Articular chondrocyte of knee joint (primary cell): ENCODE measurements at places on chromosomes 1 and 21. TPM values are rescaled to one million over a fixed set of nuclear protein-coding genes. Genes with fewer than 3 reads are reported as not detected.

Gene CD1B
- total RNA-seq: not detected in 2 replicates

Gene TGFBR3
- 59.5 and 76.8 TPM in 2 replicates for total RNA-seq

Gene C1orf116
- total RNA-seq: 0.13 TPM in 1 of 2 replicates, not detected in the other

Gene KRTAP20-4
- not detected in 2 replicates for total RNA-seq

Gene SLC30A7
- total RNA-seq: 100 and 104 TPM in 2 replicates

Gene B3GALT5
- 0.26 and 0.43 TPM in 2 replicates for total RNA-seq

Gene SERINC2
- 3.7 and 5.0 TPM in 2 replicates for total RNA-seq

Gene TOMM20
- 115 and 124 TPM in 2 replicates for total RNA-seq

Gene MTF1
- 4.3 and 4.6 TPM in 2 replicates for total RNA-seq
